AG09309 (cell line): ENCODE measurements at places on chromosomes 12 and 14.

GRCh38 chr14:56807386-56808109 is 2.7 kb downstream of the OTX2 start:
- no peak for DNase-seq

- DNase-seq: no peak
Measured at GRCh38 chr14:31419967-31420318, 407 bp downstream of the HEATR5A start.

DNA sequence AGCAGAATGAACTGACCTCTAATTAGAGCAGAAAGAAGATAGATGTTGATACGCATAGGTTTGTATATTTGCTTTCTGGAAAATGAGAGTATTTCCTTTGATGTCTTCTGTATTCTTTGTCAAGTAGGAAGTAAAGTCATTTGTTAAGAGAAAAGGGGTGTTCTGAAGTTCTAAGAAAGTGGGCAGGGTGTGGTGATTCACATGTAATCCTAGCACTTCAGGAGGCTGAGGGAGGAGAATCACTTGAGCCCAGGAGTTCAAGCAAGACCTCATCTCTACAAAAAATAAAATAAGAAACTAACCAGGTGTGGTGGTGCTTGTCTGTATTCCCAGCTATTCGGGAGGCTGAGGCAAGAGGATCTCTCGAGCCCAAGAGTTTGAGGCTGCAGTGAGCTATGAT is 2.8 kb downstream of the RHNO1 start:
- DNase-seq: no peak

DNA sequence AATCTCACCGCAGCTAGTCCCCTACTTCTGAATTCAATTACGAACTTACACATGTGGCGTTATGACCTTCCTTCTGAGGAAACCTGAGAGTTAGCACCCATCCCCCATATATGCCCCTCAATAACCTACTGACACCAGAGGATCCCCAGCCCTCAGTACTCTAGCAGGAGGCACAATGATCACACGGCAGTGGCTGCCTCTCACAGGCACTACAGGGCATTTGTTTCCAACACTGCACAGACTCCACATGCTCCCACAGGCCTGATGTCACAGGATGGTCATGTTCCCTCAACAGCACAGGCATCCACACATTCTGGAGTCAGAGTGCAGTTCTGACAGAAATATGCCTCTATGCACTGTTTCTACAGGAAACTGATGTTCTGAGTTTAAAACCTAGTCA is 17.4 kb downstream of the PPP1CC start:
- DNase-seq: no peak

DNA sequence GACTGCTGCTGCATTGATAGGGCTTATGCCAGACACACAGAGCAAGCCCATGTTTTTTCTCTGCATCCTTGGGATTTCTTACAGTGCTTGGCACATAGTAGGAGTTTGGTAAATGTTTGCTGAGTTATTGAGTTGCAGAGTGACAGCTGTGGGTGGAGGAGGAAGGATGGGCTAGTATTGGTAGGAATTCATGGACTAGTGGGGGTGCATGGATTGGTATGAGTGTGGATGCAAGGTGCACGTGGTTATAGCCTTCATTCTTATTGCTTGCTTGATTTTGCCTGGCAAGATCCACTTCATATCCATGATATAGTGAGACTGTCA is 11.4 kb downstream of the RGS6 start:
- DNase-seq: no peak

- DNase-seq: no peak
Measured at GRCh38 chr14:62776300-62776699, 269.0 kb downstream of the KCNH5 start.

- no peak for DNase-seq
Measured at GRCh38 chr12:24889411-24889810, 59.5 kb downstream of the BCAT1 start.

DNA sequence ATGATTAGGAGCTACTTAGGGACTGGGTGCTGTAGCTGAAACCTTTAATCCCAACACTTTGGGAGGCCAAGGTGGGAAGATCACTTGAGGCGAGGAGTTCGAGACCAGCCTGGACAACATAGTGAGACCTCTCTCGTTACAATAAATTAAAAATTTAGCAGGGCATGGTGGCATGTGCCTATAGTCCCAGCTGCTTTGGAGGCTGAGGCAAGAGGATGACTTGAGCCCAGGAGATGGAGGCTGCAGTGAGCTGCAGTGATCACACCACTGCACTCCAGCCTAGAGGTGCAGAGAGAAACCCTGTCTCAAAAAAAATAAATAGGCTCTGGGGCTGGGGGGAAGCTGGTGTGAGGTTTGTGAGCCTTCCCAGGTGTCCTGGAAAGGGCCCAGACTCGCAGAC is 97.2 kb downstream of the FBXL14 start:
- no peak for DNase-seq

DNA sequence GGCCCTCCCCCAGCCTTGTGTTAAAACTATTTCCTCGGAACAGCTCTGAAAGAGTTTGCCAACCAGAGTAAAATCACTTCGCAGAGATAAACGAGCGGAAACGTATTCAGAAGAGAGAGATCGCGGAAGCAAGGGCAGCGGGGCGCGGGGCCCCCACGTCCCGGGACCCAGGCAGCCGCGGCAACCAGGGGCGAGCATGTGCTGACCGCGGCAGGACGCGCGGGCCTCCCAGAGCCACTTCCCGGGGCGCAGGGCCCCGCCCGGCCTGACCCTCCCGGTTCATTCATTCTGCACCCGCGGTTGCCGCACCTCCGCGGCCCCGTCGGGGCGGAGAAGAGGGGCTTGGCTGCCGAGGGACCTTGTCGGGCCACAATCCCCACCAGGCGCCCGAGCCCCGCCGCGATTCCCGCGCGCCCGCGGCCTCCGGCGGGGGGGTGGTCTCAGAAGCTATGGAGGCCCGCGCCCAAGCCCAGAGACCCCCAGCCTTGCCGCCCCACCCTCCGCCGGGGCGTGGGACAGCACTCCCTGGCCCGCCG is 598 bp downstream of the UBE2N start:
- no peak for DNase-seq

DNA sequence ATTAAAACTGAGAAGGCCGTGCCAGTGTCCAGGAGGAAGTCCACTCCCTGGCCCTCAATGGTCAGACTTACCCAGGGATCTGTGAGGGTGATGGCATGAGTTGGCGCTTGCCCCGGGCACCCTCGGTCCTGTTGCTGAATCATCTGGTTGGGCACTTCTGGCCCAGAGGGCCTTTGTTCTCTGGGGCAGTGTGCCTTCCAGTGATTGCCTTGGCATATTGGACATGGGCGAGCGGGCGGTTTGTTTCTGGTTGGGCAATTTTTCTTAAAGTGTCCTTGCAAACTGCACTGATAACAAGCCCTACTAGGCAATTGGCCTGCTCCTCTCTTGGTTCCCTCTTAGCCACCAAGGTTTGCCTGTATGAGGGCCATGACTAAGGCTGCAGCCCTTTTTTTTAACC is 69.5 kb upstream of the ZDHHC17 start:
- no peak for DNase-seq

DNA sequence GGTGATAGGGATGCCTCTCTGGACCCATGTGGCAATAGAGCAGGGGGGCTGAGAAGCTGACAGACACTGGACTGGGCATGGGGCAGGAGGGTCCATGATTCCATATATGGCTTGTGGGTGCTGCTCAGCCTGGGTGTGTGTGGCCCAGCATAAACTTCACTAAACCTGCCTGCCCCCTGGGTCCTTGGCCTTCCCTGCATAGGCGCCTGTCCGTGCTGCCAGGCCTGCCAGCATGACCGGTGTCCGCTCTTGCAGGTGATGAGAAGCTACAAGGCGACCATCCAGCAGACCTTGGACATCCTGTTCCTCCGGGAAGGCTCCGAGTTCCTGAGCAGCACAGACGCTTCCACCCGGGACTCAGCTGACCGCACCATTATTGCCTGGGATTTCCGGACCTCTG is 61.6 kb downstream of the BEGAIN start:
- DNase-seq: no peak

- DNase-seq: peak; percentile 86
Measured at GRCh38 chr14:55103005-55103640, 25.9 kb upstream of the LGALS3 start.

DNA sequence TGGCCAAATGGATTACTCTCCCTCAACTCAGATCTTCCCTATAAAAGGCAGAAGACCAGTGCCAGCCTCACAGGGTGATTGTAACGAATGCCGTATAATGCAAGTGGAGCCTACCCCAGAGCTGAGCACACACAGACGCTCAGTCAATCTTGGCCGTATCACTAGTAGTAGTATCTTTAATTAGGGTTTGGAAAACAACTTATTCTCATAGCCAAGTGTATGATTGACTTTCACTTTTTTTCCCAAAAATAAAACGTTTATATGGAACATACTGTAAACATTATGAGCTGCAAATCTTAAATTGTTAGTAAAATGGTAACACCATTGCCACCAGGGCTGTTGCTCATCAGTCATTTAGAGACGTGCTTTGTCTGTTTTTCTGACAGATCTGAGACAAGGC is 30.4 kb downstream of the PLEKHG7 start:
- no peak for DNase-seq

DNA sequence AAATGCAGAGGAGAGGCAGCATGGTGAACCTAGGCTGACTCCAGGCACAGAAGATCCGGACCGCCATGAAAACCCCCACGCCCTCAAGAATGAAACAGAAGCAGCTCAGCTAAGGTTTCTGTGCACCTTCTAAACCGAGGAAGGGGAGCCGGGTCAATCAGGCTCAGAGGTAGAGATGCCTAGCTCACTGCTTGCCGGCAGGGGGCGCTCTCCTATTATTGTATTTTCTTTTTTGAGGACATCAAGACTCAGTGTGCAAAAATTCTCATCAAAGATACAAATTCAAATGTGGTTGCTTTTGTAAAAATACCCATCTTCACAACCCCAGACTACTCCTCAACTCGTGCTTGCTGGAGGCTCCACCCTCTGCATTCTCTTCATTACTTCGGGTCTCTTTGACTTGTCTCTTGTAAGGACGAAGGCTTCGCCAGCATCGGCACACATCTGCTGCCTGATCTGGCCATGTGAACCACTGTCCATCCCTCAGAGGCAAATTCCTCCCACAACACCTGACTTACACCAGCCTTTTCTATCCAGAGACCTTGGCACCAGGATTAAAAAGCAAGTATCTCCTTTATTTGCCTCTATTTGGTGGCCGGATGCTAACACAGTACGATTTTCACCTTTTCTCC is 33.4 kb upstream of the RNASE3 start:
- no peak for DNase-seq
